ENCODE measurements at places on chromosomes 11 and 22.

- DNase-seq = no peak
Measured at GRCh38 chr11:78742430-78742829, 167.8 kb upstream of the NARS2 start.

DNA sequence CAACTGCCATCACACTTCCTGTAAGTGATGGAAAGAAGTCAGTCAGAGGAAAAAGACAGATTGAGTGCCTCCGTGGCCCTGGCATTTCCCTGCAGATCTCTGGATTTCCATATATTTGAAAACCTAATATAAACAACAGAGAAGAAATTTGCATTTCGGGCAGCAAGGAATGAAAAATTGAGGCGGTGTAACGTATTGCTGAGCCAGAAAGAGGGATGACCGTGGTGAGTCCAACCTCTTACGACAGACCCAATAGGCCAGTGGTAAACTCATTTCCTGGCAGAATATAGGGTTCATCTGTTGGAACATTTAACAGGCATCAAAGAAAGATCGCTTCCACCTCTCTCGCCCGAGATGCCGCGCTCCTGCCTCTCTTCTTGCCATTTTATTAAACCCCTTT is 336.5 kb downstream of the MIAT start:
- no peak for DNase-seq

GRCh38 chr11:111603611-111604130 is 1.4 kb downstream of the SIK2 start:
- no peak for DNase-seq

DNA sequence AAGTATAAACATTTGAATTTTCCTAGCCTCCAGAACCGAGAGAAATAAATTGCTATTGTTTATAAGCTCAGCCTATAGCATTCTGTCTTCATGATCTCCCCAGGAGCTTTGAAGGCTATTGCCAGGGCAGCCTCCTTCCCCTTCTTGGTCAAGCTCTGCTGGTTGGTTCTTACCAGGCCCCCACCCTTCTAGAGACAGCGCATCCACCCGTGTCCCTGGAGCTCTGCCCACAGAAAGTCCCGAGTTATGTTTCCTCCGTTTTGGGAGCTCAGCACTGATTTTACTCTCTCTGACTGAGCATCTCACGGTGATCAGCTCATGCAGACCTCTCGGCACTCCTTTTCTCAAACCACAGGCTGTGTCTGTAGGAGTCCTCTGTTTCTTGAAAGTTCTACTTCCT is 123.8 kb upstream of the SORL1-AS1 start:
- no peak for DNase-seq

- no peak for DNase-seq
Measured at GRCh38 chr11:60155931-60156330, 27.0 kb downstream of the MS4A6A start.

DNA sequence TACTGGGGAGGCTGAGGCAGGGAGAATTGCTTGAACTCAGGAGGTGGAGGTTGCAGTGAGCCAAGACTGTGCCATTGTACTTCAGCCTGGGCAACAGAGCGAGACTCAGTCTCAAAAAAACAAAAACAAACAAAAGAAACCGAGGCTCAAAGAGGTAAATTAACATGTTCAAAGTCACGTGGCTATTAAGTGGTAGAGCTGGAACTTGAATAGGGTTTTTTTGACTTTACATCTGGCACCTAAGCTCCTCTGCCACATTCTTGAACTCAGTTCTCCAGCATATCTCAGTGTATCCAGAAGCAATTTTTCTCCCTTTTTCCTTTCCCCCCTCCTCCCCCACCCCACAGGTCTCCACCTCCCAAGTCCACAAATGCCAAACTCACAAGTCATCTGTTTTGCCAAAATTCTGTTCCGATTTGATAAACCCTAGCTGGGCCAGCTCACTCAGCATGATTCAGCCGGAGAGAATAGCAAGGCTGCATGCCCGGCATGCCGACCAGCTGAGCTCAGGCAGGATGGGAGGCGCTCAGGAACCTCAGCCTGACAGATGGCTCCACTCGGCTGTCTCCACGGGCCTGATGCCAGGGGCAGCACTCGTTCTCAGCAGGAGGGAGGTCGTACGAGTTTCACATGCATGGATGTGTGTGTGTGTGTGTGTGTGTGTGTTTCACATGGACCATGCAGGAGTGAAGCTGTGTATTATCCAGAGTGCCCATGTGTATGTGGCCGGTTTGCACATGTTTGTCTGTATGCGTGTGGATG is 63.2 kb upstream of the RRAS2 start:
- no peak for DNase-seq

Data from GM12891 (cell line).